ENCODE measurements at places on chromosomes 12 and 14. TPM values are rescaled to one million over a fixed set of nuclear protein-coding genes. Genes with fewer than 3 reads are reported as not detected.
A peak's percentile ranks its signal among the peaks of the same experiment; 100 is the strongest.

GRCh38 chr12:42237052-42237852, 796 bp downstream of the YAF2 start:
- peak; percentile 91 for DNase-seq

DCP1B gene
- 8.0 TPM for total RNA-seq

- DNase-seq, result no peak
Measured at GRCh38 chr12:45286621-45287020, 70.7 kb downstream of the ANO6 start.

- DNase-seq, result no peak
Measured at GRCh38 chr14:51185180-51185579, 54.9 kb upstream of the TMX1 start.

ABCD2 gene
- total RNA-seq, result 26.0 TPM

- no peak for DNase-seq
Measured at GRCh38 chr12:90999966-91000365, 4.8 kb downstream of the EPYC start.

DNA sequence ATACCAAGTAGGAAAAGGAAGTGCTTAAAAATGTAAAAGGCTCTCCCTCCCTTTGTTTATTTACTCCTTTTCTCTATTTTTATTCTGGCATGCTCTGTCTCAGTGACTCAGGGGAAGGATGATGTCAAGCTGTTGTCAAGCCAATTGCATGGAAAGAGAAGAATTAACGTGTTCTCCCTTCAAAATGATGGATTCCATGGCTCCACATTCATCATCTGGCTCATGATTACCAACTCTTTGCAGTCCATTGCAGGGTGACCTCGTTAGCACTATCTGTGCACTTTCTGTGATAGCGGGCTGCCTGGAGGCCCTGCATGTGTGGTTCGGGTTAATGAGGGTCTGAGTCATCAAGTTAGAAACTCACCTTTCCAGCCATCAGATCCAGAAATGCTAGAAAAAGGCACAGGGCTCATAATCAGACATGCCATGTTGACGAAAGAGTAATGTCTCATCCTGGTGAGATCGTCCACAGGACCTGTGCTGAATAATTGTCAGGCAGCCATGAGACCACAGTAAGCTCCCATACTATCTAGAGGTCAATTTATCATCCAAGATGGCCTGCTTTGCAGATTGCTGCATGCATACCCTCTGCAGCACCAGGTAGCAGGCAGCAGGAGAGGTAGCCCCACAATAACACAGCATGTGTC, 79.2 kb upstream of the BTG1 start:
- no peak for DNase-seq

STAC3 gene
- 3.9 TPM for total RNA-seq

- DNase-seq, result no peak
Measured at GRCh38 chr12:120093592-120094355, 22.8 kb downstream of the RAB35 start.

DNA sequence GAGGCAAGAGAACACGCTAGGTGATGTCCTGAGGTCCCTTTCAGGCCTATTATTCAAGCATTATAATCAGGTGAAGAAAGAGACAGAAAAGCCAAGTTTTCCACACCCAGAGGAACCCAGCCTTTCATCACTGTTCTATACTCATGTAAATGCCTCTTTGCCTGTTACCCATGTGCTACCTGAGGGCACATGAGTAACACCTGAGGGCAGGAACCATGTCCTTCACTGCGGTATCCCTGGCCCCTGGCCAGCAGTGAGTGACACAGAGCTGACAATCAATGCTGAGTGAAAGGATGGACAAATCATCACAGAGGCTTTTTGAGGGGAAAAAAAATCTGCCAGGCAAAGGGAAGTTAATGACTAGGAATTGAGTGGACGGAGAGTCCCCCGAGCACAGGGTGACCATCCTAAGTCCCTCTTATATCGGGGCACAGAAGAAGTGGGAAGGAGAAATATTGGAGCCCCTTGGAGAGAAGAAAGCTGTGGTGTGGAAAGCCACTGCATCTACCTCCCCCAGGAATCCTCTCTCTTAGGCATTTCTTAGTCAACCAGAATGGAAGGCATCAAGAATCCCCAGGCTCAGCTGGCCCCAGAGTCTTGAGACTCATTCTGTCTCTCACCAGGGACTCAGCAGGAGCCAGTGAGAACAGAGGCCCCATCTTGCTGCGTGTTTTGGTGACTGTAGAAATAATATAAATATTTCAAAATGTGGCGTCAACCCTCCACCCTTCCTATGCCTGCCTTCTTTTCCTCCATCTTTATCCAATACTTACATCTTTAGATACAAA, 212.9 kb downstream of the DPF3 start:
- no peak for DNase-seq

GRCh38 chr12:119931402-119931801, 54.3 kb upstream of the CIT start:
- no peak for DNase-seq

AMN gene
- 1.8 TPM for total RNA-seq
